Upper lobe of right lung (tissue), 1 donor: ENCODE measurements at places on chromosomes 2 and 18. TPM values are rescaled to one million over a fixed set of nuclear protein-coding genes. Genes with fewer than 3 reads are reported as not detected.
A peak's percentile ranks its signal among the peaks of the same experiment; 100 is the strongest.

GRCh38 chr2:111202266-111203040 is 81.7 kb downstream of the BCL2L11 start:
- H3K36me3 ChIP-seq = no peaks in the 10 kb centered on the region
- H3K4me3 ChIP-seq = no peak overlapping the region
- H3K27me3 ChIP-seq = no peaks in the 10 kb centered on the region
- DNase-seq = no peak
- H3K27ac ChIP-seq = no peak overlapping the region

DNA sequence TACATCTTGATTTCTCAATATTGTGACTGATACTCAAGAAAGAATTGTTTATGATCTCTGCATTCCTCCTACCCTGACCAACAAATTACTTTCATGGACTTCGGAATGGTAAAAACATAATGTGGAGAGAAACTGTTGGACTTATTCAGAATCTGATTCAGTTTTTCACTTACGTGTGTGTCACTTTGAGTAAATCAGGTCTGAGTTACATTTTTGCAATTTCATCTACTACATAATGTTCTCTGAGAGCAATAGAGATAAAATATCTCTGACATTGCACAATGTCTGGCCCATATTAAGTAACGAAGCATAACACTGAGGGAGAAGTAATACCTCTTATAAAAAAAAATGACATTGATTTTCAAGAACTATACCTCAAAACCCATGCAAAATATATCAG is 1337.9 kb upstream of the CHAC2 start:
- H3K27me3 ChIP-seq = no peaks in the 10 kb centered on the region
- no peaks in the 10 kb centered on the region for H3K36me3 ChIP-seq
- H3K4me1 ChIP-seq = no peaks in the 10 kb centered on the region
- H3K4me3 ChIP-seq = no peak overlapping the region
- H3K27ac ChIP-seq = no peak overlapping the region

DNA sequence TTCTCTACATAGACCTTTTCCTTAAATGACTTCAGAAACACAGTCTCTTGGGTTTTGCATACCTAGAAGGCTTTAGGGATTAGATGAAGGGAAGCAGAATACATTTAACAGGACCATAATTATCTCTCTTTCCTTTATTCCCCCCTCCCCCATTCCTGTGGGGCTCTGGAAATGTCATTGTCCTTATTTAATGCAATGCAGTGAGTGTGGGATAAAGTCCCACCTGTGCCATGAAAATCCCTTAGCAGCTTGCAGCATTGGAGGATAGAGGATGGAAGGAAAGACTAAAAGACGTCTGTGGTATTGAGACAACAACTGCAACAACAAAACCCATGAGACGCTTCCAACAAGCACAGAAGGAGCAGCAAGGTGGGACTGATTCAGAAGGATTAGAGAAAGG is 117.8 kb upstream of the DCC start:
- H3K4me3 ChIP-seq = no peak overlapping the region
- no peaks in the 10 kb centered on the region for H3K36me3 ChIP-seq
- no peaks in the 10 kb centered on the region for H3K27me3 ChIP-seq
- DNase-seq = no peak
- H3K27ac ChIP-seq = no peak overlapping the region
- H3K4me1 ChIP-seq = no peaks in the 10 kb centered on the region

DNA sequence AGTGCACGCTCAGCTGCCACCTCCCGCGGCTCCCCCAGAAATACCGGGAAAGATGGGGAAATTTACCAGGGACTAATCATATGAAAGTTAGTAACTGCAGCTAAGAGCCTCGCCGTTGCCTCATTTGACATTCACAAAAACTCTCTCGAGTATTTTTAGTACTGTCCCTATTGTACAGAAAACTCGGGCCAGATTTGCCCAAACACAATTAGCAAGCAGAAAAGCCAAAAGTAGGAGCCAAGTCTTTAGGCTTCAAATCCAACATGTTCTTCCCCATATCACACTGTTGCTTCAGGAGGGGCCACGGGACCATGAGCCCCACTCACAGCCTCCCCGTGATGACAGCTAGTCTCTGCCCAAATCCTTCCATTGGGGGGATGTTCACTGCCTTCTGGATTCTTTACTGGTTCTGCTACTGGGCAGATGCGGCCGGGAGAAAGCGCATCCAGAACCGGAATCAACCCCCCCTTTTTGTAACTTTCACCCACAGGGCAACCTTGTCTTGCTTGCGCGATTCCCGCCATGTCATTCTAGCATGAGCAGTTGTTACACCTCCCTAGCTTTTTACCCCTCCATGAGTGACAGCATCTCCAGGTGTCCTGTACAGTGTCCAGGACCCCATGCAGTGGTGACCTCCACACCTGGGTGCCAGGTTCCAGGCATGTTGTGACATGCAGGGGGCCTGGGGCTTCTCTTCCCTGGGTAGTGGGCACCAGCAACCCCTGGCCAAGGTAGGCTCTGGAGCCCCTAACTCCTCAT is 35.2 kb downstream of the CENPO start:
- no peak overlapping the region for H3K4me3 ChIP-seq
- no peak for DNase-seq
- no peaks in the 10 kb centered on the region for H3K27me3 ChIP-seq
- H3K27ac ChIP-seq = no peak overlapping the region

Gene UPP2
- not detected for total RNA-seq

DNA sequence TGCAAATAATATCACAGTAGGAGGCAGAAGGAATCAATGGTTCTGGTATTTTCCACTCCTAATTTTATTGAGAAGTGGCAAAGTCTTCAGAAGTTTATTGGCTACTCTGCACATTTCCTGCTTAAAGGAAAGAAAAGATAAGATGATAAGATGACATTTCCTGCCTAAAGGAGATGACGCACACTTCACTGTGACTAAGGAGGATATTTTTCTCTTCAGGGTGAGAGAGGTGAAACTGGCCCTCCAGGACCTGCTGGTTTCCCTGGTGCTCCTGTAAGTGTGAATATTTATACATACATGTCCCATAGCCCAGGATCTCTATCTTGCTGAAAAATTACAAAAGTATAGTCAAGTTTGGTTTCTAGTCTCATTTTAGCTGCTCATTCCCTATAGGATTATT is 27.9 kb downstream of the COL3A1 start:
- no peak overlapping the region for H3K4me3 ChIP-seq
- no peak overlapping the region for H3K27ac ChIP-seq
- peaks cover 55% of the 10 kb centered on the region for H3K36me3 ChIP-seq
- no peaks in the 10 kb centered on the region for H3K27me3 ChIP-seq
- no peak for DNase-seq

- H3K27ac ChIP-seq = no peak overlapping the region
- H3K27me3 ChIP-seq = no peaks in the 10 kb centered on the region
- peaks cover 15% of the 10 kb centered on the region for H3K36me3 ChIP-seq
- DNase-seq = peak; percentile 51
Measured at GRCh38 chr2:239178954-239179353, 221.9 kb downstream of the HDAC4 start.

Gene NEU2
- total RNA-seq = not detected

GRCh38 chr2:196711625-196712024 is 72.1 kb downstream of the CCDC150 start:
- no peak for DNase-seq
- H3K36me3 ChIP-seq = no peaks in the 10 kb centered on the region
- no peaks in the 10 kb centered on the region for H3K4me1 ChIP-seq
- H3K27me3 ChIP-seq = no peaks in the 10 kb centered on the region

DNA sequence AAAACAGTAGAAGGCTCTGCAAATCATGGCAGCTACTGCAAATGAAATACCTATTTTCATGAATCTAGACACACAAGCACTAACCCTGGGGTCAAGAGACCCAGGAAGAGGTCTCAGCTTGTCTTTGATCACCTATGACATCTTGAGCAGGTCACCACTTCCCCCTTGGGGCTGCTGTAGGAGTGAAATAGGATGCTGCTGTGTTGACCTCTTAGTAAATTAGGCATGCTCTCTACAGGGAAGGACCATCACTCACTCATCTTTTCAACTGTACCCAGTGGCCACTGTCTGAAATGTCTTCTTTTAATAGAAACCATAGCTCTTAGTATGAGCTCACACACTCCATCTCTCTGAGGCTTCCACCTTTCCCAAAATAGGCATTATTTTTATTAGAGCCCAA is 83.8 kb downstream of the NCK2 start:
- no peaks in the 10 kb centered on the region for H3K4me1 ChIP-seq
- DNase-seq = no peak
- no peaks in the 10 kb centered on the region for H3K36me3 ChIP-seq
- no peaks in the 10 kb centered on the region for H3K27me3 ChIP-seq
- no peak overlapping the region for H3K4me3 ChIP-seq
- H3K27ac ChIP-seq = no peak overlapping the region

GRCh38 chr2:212959471-212960117 is 191.8 kb downstream of the IKZF2 start:
- DNase-seq = no peak
- H3K4me3 ChIP-seq = no peak overlapping the region
- H3K27ac ChIP-seq = no peak overlapping the region
- H3K27me3 ChIP-seq = no peaks in the 10 kb centered on the region

DNA sequence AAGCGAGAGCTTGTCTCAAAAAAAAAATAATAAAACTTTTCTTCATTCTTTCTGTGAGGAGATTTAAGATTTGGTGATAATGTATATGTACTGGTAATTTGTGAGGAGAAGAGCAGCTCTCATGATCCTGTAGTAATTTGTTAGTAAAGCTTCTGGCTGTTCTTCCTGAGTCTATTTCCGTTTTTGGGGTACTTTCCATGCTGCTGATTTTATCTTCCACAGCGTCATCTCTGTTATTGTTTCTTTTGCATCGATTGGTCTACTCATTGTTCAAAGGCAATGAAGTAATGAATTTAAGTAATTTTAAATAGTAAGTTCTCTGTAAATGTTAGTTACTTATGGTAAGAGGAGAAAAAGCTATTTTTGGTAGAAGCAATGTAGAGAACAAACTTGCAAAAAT is 12.0 kb downstream of the NDUFAF7 start:
- peaks cover 80% of the 10 kb centered on the region for H3K36me3 ChIP-seq
- no peak for DNase-seq
- no peaks in the 10 kb centered on the region for H3K27me3 ChIP-seq
- H3K4me3 ChIP-seq = no peak overlapping the region
- no peaks in the 10 kb centered on the region for H3K4me1 ChIP-seq

GRCh38 chr2:148528356-148529064 is 116.0 kb upstream of the EPC2 start:
- no peaks in the 10 kb centered on the region for H3K27me3 ChIP-seq

DNA sequence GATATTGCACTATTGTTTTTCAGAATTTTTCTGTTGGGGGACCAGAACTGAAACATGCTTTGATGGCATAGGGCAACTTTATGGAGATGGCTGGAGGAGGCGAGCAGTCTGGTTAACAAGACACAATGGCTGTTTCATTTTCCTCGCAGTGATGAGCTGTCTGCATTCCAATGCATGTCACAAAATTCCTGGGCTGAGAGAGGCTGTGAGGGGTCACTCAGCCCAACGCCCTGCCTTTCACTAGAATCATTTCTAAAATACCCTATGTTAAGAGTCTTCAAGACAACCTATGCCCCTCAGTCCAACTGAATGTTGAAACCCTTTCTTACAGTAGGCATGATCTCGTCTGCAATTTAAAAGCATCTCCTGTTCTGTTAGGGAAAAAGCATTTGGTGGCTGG is 1090.0 kb downstream of the BCL11A start:
- DNase-seq = no peak
- H3K36me3 ChIP-seq = no peaks in the 10 kb centered on the region
- no peaks in the 10 kb centered on the region for H3K27me3 ChIP-seq
- no peak overlapping the region for H3K27ac ChIP-seq
- H3K4me1 ChIP-seq = no peaks in the 10 kb centered on the region
- H3K4me3 ChIP-seq = no peak overlapping the region

Gene MGAT4A
- total RNA-seq = 85.8 TPM

GRCh38 chr2:165522719-165523118 is 53.2 kb downstream of the CSRNP3 start:
- H3K36me3 ChIP-seq = no peaks in the 10 kb centered on the region
- no peak overlapping the region for H3K4me3 ChIP-seq
- no peak overlapping the region for H3K27ac ChIP-seq
- no peaks in the 10 kb centered on the region for H3K27me3 ChIP-seq
- no peak for DNase-seq

DNA sequence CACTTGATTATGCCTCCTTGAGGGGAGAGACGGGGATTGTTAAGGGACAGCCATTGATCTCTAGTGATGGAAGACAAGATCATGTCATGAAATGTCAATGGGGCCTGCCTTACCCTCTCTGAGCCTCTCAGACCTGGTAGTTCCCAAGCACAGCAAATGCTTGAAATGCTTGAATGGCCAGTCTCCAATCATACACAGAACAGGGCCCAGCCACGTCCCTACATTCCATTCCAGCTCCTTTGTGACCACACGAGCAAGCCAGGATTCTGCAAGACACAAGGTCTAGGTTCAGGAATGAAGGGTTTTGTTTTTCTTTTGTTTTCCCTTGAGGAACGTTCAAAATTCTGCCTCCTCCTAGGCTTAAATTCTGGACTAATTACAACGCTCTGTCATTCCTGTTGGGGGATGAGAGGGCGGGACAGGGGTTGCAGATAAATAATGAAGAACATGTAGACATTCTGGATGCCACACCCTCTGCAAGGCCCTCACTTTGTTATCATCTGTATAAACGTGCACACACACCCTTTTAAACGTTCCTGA is 98.1 kb upstream of the YPEL5 start:
- H3K4me3 ChIP-seq = no peak overlapping the region
- DNase-seq = no peak
- H3K27me3 ChIP-seq = peaks cover 9% of the 10 kb centered on the region
- no peak overlapping the region for H3K27ac ChIP-seq

DNA sequence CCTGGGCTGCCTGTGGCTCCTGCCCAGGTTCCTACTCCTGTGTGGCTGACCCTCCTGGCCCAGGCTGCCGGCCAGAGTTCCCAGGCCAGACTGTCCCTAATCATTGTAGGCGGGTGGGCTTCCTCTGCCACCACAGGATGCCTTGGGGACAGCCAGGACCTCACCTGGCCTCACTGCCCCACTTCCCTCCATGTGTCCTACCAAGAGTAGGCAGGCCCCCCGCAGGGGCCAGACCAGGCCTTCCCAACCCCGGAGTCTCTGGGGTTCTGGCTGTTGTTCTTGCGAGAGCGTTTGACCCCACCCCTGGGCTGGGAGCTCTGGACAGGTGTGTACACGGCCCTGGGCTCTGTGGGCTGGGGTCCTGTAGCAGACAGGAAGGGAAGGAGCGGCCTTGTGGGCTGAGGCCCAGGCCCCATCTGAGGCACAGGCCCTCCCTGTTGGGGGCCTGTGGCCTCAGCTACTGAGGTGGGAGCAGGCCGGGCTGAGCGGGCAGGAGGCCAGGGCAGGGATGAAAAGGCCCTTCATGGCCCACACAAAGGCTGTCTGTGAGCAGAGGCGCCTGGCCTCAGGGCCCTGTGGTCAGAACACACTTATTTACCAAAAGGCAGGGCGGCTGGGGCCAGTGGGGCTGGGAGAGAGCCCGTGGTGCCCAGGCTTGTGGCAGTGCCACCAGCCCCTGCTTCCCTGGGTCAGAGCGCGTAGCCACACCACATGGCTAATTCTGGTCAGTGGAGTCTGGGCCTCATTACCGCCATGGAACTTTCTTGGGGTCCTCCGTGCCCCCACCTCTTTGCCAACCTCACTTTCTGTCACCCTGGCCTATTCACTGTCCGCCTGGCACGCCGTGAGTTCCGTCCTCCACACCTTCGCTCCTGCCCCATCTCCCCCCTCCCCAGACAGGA is 2.0 kb downstream of the SNORC start:
- no peak overlapping the region for H3K27ac ChIP-seq
- H3K4me3 ChIP-seq = no peak overlapping the region
- no peaks in the 10 kb centered on the region for H3K36me3 ChIP-seq
- DNase-seq = peak; percentile 48
- peaks cover 26% of the 10 kb centered on the region for H3K27me3 ChIP-seq
